ENCODE measurements at places on chromosomes 7 and 10.

- DNase-seq, result no peak
Observed at GRCh38 chr7:107850643-107851042, 40.3 kb upstream of the DLD start.

DNA sequence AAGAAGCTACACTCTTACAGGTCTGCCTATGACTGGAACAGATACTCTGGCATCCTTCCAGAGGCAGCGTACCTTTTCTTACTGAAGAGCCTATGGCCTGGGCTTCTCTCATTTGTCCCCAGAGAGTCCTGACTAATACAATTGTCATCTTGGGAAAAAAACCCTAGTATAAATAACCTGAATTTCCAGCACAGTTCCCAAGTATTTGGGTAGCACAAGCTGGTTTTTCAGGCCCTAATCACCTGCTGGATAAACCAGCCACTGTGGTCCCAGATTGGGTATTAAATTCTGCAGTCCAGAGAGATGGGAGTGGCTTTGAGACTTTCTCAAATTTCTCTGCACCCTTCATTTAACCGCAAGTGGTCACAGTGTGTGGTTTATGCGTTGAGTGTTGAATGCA, 186.8 kb upstream of the NEBL start:
- DNase-seq, result no peak

GRCh38 chr10:121654021-121654545, 55.8 kb upstream of the FGFR2 start:
- DNase-seq, result no peak

- no peak for DNase-seq
Observed at GRCh38 chr10:28668363-28669226, 8.7 kb upstream of the BAMBI start.

- no peak for DNase-seq
Observed at GRCh38 chr7:50496569-50496968, 46.4 kb upstream of the FIGNL1 start.

DNA sequence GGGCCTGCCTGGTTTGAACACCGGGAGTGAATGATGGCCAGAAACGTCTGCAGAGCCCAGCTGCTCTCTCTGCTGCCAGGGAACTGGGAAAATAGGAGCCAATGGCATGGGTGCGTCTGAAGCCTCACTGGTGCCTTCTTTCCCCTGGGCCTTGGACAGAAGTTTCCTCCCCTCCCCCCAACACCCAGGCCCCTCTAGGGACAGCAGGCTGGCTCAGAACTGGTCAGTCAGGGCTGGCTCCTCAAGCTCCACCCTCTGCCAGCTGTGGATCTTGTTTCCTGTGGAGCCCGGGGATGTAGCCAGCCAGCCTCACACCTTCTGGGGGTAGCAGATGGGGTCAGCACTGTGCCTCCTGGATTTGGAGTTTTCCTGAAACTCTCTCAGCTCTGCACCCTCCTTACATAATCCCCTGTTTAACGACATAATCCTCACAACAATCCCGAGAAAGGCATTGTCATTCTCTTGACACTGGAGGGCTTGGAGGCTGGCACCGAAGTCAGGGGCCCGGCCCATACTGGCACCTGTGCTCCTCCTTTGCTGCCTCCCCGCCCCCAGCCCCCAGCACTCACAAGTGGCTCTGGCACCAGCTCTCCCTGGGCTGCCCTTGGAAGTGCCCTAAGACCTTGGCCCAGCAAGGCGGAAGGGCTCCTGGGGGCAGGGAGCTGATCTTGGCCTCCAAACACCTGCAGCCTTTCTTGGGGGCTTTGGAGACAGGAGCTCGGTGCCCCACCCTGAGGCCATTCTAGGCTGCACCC, 5.7 kb downstream of the LDB3 start:
- DNase-seq, result no peak

- no peak for DNase-seq
Observed at GRCh38 chr10:28737096-28737495, 59.8 kb downstream of the BAMBI start.

DNA sequence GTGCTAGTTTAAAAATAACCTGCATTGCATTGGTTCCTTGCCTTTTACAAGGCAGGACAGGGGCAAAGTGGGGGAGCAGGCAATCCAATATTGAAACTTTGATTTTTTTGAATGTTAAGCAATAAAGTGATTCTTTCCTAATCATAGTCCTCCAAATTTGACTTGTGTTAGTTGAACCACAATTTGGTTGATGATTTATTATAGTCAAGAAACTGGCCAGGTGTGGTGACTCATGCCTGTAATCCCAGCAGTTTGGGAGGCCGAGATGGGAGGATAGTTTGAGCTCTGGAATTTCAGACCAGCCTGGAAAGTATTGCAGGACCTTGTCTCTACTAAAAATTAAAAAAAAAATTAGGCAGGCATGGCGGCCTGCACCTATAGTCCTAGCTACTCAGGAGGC, 27.9 kb upstream of the ABLIM1 start:
- DNase-seq, result no peak

DNA sequence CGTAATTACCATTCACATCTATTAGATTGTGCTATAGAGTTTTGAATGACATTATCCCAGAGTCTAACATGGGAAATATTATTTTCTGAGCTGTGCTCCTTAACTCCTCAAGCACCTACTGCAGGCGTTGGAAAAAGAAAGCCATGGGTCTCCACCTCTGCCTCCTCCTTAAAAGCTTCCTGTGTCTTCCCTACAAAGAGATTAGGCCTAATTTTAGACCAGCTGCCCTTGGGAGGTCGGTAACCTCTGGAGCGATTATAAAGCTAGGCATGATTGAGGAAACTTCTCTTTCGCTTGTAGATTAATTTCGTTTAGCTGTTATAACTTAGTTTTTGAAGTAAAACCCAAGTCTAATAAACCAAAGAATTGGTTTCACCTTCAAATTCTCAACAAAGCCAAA, 75.2 kb downstream of the PLXDC2 start:
- no peak for DNase-seq

DNA sequence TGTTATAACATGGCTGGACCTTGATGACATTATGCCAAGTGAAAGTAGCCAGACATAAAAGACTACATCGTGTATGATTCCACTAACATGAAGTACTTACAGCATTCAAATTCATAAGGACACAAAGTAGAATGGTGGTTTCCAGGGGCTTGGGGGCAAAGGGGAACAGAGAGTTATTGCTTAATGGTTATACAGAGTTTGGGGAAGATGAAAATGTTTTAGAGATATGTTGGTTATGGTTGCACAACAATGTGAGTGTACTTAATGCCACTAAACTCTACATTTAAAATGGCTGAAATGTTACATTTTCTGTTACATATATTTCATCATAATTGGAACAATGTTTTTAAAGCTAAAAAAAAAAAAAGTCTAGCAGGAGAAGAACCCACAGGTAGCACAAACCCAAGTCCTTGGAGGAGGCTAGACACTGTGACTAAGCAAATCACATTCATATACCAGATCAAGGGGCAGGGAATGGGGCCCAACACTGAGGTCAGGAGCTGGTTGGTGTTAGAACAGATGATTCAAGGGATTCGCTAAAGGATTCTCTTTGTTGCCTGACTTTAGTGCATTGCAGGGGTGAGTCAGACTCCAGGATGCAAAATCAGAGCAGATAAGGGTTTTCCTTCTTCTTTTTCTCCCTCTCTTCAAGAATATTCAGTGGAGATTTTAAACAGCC, 25.1 kb upstream of the AOAH start:
- DNase-seq, result no peak

- DNase-seq, result no peak
Observed at GRCh38 chr10:13585195-13585751, 1.5 kb upstream of the PRPF18 start.

DNA sequence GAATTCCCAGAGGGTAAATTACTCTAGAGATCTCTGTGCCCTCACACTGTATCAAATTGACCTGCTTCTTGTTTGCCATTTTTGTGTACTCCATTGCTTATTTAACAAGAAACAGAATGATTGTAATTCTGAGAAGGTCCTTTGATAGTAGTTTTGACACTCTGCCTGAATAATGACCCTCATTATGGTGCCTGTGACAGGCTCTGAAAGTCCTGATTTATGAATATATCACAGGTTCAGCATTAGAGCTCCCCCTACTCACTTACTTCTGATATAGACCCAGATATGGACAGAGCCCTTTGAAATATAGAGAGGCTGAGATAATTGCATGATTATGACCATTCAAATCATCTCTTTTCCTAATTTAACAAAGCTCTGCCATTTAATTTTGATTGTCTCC, 465.2 kb downstream of the MDFIC start:
- DNase-seq, result no peak

DNA sequence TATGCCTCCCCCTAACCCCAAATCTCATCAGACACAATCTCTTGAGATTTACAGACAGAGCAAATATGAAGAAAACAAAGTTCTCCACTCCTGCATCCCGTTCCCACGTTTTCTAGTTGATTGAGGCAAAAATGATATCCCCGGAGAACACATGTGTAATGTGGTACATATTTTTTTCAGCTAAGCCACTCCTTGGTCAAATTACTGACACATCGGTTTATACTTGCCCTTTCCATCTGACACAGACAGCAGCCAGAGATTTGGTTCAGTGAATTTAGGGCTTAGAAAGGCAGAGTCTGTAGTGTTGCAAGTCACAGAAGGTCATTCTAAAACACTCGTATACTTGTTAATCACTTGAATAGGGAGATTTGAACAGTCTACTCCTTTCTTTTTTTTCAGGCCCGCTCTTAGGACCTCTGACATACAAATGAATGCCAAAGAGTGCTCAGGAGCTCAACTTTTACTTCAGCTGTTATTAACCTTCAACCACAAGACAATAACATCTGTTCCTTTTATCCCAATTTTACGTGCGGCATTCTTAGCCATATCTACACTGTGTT, 1.8 kb upstream of the DDX50 start:
- no peak for DNase-seq

DNA sequence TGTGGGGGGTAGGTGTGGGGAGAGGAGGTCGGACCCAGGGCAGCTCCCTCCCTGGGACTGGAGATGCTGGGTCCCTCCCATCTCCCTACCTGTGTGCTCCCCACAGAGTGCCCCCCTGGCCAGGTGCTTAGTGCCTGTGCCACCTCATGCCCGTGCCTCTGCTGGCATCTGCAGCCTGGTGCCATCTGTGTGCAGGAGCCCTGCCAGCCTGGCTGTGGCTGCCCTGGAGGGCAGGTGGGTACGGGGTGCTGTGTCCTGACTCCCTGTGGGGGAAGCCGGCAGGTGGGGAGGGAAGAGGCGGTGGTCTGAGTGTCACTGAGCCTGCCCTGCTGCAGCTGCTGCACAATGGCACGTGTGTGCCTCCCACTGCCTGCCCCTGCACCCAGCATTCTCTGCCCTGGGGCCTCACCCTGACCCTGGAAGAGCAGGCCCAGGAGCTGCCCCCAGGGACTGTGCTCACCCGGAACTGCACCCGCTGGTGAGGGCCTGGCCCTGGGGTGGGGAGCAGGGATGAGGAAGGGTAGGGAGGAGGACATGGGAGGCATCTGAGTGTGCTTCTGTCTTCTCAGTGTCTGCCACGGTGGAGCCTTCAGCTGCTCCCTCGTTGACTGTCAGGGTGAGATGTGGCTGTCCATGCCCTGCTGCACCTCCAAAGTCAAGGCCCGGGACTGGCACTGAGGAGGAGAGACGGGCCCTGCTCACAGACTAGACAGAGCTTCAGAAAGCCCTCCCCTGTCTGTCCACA, 11.7 kb upstream of the ZNF862 start:
- DNase-seq, result no peak

GRCh38 chr7:4175346-4175973, 506.6 kb upstream of the FOXK1 start:
- no peak for DNase-seq

DNA sequence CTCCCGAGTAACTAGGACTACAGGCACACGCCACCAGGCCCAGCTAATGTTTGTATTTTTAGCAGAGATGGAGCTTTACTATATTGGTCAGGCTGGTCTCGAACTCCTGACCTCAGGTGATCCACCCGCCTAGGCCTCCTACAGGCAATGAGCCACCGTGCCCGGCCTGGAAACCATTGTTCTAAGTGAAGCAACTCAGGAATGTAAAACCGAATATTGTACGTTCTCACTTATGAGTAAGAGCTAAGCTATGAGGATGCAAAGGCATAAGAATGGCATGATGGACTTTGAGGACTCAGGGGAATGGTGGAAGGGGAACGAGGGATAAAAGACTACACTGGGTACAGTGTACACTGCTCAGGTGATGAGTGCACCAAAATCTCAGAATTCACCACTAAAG, 235.1 kb upstream of the AUTS2 start:
- no peak for DNase-seq

- peak; percentile 91 for DNase-seq
Observed at GRCh38 chr7:65251851-65252620, 121.6 kb upstream of the ZNF92 start.

- DNase-seq, result no peak
Observed at GRCh38 chr7:101896316-101896715, 78.9 kb downstream of the CUX1 start.

GRCh38 chr10:76309741-76310587, 878.5 kb downstream of the LRMDA start:
- no peak for DNase-seq

DNA sequence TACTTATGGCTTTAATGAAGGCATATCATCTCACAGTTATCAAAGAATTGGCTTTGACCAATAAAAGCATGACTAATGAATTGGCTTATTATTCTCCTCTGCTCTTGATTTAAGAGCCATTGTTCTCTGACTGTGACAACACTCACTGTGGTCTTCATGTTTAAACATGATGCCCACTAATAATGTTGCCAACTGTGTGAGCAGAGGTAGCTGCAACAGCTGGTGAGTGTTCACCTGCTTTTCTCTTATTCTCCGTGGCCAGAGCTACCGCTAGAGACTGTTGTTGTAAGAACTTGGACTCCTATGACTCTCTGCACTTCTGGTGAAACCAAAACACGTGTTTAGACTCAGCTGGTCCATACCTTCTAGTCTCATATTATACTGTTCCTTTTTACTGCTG, 335.9 kb downstream of the XPNPEP1 start:
- DNase-seq, result no peak

GRCh38 chr7:120226188-120226587, 46.8 kb upstream of the KCND2 start:
- DNase-seq, result no peak

GRCh38 chr7:74153736-74154135, 20.4 kb upstream of the EIF4H start:
- no peak for DNase-seq

DNA sequence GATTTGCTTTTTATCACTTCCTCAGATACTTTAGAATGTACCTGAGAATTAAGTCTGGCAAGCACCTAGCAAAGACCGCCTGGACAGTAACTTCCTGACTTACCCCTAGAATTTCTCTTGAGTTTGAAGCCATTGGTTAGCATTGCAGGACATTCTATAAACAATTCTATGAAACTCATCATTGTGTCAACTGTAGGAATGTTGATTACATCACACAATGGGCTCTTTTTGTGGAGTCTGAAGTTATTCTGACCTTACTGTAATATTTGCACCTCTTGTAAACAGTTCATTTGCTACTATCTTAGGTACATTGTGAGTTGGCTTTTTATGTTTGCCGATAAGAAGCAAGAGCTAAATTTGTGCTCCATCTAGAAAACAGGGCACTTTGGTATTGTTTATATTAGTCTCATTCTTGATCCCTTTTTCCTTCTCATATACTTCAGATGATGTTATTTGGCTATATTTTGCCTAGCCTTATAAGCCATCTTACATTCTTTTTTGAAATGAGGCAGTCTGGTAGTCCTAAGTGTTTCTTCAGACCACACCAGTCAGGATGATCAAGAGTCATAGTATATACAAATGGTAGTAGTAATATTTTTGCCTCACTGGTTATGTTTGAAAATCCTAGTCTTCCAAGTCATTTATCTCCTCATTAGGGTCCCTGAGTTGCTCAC, 52.4 kb downstream of the CASD1 start:
- DNase-seq, result no peak
